ENCODE measurements at places on chromosomes 7 and 10. TPM values are rescaled to one million over a fixed set of nuclear protein-coding genes. Genes with fewer than 3 reads are reported as not detected.

STEAP2 gene
- total RNA-seq: 3.4 TPM

GRCh38 chr10:97338041-97338440, 3.5 kb upstream of the FRAT2 start:
- peaks cover 3% of the 10 kb centered on the region for H3K4me1 ChIP-seq
- no peak overlapping the region for H3K27ac ChIP-seq
- H3K36me3 ChIP-seq: no peaks in the 10 kb centered on the region
- H3K27me3 ChIP-seq: peaks cover 14% of the 10 kb centered on the region
- H3K4me3 ChIP-seq: no peak overlapping the region
- DNase-seq: no peak

DNA sequence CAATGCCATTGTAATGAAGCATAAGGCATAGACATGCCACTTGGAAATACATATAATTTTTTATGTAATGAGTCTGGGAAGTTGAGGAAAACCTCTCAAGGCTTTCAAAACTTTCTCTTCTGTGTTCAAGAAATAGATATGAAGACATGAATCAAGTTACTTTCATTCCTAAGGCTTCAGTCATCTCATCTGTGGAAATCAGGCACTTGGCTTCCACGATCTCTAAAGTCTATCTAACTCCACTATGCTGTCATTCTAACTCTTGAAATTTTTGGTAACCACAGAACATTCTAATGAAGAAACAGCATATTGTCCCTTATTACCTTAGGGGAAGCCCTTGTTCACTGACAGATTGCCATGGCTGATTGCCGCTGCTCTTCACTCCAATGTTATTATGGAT, 242.6 kb downstream of the CNTNAP2 start:
- no peaks in the 10 kb centered on the region for H3K36me3 ChIP-seq
- H3K4me1 ChIP-seq: no peaks in the 10 kb centered on the region
- no peak for DNase-seq
- H3K27ac ChIP-seq: no peak overlapping the region

ENTPD1 gene
- 20.5 TPM for total RNA-seq

- H3K36me3 ChIP-seq: no peaks in the 10 kb centered on the region
- no peak overlapping the region for H3K4me3 ChIP-seq
Observed at GRCh38 chr7:116834815-116835504, 27.4 kb upstream of the CAPZA2 start.

- peaks cover 5% of the 10 kb centered on the region for H3K36me3 ChIP-seq
- no peak overlapping the region for H3K27ac ChIP-seq
- H3K27me3 ChIP-seq: no peaks in the 10 kb centered on the region
- H3K4me3 ChIP-seq: no peak overlapping the region
- H3K4me1 ChIP-seq: no peaks in the 10 kb centered on the region
Observed at GRCh38 chr10:74329873-74330272, 178.9 kb downstream of the ADK start.

- H3K4me3 ChIP-seq: no peak overlapping the region
- H3K27me3 ChIP-seq: peaks cover 12% of the 10 kb centered on the region
- no peak for DNase-seq
Observed at GRCh38 chr10:103504181-103504783, 10.8 kb downstream of the NEURL1 start.

ZNF804B gene
- total RNA-seq: not detected

- no peaks in the 10 kb centered on the region for H3K36me3 ChIP-seq
- H3K27me3 ChIP-seq: no peaks in the 10 kb centered on the region
- H3K27ac ChIP-seq: no peak overlapping the region
- no peaks in the 10 kb centered on the region for H3K4me1 ChIP-seq
Observed at GRCh38 chr7:80369321-80369720, 142.5 kb downstream of the GNAT3 start.

ITPRID1 gene
- 0.05 TPM for total RNA-seq

CRHR2 gene
- total RNA-seq: under 0.01 TPM

- H3K4me3 ChIP-seq: no peak overlapping the region
- no peaks in the 10 kb centered on the region for H3K36me3 ChIP-seq
- no peaks in the 10 kb centered on the region for H3K27me3 ChIP-seq
- no peak for DNase-seq
- peaks cover 18% of the 10 kb centered on the region for H3K4me1 ChIP-seq
Observed at GRCh38 chr10:78231939-78232338, 198.3 kb downstream of the RPS24 start.

DNA sequence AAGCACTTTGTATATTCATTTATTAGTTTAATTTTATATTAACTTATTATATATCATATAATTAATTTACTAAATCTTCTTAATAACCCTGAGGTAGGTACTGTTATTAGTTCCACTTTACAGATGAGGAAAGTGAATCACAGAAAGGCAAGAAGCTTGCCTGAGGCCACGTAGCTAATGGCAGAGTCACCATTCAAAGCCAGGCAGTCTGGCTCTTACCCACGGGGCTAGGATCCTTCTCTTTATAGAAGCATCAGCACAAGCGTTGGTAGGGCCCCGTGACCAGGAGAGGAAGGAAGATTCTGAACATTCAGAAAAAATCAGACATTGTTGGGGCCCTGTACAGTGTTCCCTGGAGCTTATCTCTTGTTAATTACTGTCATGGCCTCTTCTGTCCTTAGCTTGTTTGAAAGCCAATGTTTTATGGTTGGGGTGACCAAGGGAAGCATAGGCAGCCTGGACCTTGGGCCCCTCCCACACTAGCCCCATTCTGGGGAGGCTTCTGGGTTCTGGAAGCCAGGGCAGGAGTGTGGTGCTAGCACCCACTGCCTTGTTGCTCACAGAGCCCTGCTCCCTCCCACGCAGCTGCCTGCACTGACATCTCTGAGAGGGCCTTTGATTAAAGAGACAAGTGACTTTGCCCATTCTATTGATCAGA, 31.1 kb upstream of the SLF2 start:
- DNase-seq: no peak
- no peaks in the 10 kb centered on the region for H3K36me3 ChIP-seq
- peaks cover 80% of the 10 kb centered on the region for H3K4me1 ChIP-seq
- no peak overlapping the region for H3K4me3 ChIP-seq
- H3K27me3 ChIP-seq: no peaks in the 10 kb centered on the region

TMEM176B gene
- 23.4 TPM for total RNA-seq

GRCh38 chr7:129903935-129904334, 48.8 kb downstream of the UBE2H start:
- no peak for DNase-seq
- no peaks in the 10 kb centered on the region for H3K4me1 ChIP-seq
- peaks cover 8% of the 10 kb centered on the region for H3K36me3 ChIP-seq

RAB19 gene
- total RNA-seq: 2.5 TPM

TSPAN15 gene
- total RNA-seq: 9.7 TPM

- no peaks in the 10 kb centered on the region for H3K27me3 ChIP-seq
- peaks cover 9% of the 10 kb centered on the region for H3K4me1 ChIP-seq
- peaks cover 70% of the 10 kb centered on the region for H3K36me3 ChIP-seq
- no peak for DNase-seq
- no peak overlapping the region for H3K27ac ChIP-seq
Observed at GRCh38 chr10:97759158-97759887, 12.5 kb downstream of the SFRP5 start.

GRCh38 chr7:158684329-158684728, 20.3 kb downstream of the NCAPG2 start:
- DNase-seq: no peak
- no peaks in the 10 kb centered on the region for H3K27me3 ChIP-seq
- H3K27ac ChIP-seq: no peak overlapping the region
- no peaks in the 10 kb centered on the region for H3K4me1 ChIP-seq

SLC16A9 gene
- 1.6 TPM for total RNA-seq

DNA sequence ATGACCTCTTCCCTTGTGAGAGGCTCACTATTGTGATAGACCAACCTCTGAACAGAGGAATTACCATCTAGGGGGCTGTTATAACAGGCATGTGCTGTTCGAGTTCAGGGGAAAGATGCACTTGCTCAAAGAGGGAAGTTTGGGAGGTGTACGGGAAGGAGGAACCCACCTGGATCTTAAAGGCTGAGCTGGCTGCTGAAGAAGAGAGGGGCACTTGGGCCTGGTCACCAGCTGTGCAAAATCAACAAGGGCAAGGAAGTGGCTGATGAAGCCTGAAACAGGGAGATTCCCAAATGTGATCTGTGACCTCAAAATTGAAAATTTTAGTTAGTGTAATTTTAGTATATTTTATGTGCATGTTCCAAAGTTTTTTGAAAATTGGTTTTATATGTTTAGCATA, 407.2 kb downstream of the AUTS2 start:
- no peaks in the 10 kb centered on the region for H3K27me3 ChIP-seq
- H3K4me3 ChIP-seq: no peak overlapping the region

CPN1 gene
- total RNA-seq: not detected

GRCh38 chr7:2312267-2312929, 1.8 kb downstream of the SNX8 start:
- H3K36me3 ChIP-seq: no peaks in the 10 kb centered on the region
- H3K27ac ChIP-seq: no peak overlapping the region
- H3K27me3 ChIP-seq: peaks cover 3% of the 10 kb centered on the region
- no peak for DNase-seq
- no peak overlapping the region for H3K4me3 ChIP-seq

DNA sequence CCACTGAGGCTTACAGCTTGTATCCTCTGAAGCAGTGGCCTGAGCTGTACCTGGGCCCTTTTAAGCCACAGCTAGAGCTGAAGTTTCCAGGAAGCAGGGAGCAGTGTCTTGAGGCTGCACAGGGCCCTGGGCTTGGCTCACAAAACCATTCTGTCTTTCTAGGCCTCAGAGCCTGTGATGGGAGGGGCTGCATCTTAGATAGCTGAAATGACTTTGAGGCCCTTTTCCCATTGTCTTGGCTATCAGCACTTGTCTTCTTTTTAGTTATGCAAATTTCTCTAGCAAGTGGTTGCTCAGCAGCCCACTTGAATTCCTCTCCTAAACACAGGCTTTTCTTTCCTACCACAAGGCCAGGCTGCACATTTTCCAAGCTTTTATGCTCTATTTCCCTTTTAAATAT, 864.2 kb downstream of the REEP3 start:
- no peak for DNase-seq
- no peaks in the 10 kb centered on the region for H3K36me3 ChIP-seq
- H3K4me1 ChIP-seq: no peaks in the 10 kb centered on the region
- no peaks in the 10 kb centered on the region for H3K27me3 ChIP-seq
- no peak overlapping the region for H3K27ac ChIP-seq

- H3K27me3 ChIP-seq: no peaks in the 10 kb centered on the region
- H3K4me1 ChIP-seq: no peaks in the 10 kb centered on the region
- no peak overlapping the region for H3K27ac ChIP-seq
- no peak for DNase-seq
- H3K36me3 ChIP-seq: no peaks in the 10 kb centered on the region
Observed at GRCh38 chr7:71267734-71268469, 136.0 kb downstream of the GALNT17 start.

SLC18A3 gene
- total RNA-seq: not detected

GRCh38 chr10:117374506-117375359, 507 bp downstream of the PDZD8 start:
- peaks cover 9% of the 10 kb centered on the region for H3K4me1 ChIP-seq
- H3K36me3 ChIP-seq: no peaks in the 10 kb centered on the region
- H3K27me3 ChIP-seq: peaks cover 34% of the 10 kb centered on the region
- peak overlapping the region; percentile 86 for H3K27ac ChIP-seq

DNA sequence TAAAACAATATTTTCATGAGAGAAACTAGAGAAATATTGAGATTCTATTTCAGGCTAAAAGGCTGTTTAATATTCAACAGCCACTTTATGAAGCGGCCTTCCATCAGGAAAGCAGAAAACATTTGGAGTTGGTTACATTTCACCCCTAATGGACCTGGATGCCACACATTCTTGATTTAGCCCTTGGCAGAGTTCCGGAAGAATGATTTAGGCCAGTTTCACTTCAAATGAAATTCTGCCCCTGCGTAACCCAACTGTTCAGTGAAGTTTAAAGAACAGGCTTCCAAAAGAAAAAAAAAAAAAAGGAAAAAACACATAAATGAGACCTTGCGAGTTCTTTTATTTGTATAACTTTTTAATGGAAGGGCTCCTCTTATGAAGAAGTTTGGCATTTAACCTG, 239.2 kb upstream of the AKR1E2 start:
- no peaks in the 10 kb centered on the region for H3K27me3 ChIP-seq
- no peak for DNase-seq
- no peak overlapping the region for H3K4me3 ChIP-seq

FAM25C gene
- total RNA-seq: 0.57 TPM

TMEM140 gene
- 4.3 TPM for total RNA-seq

- H3K27ac ChIP-seq: no peak overlapping the region
- no peaks in the 10 kb centered on the region for H3K27me3 ChIP-seq
- H3K36me3 ChIP-seq: no peaks in the 10 kb centered on the region
- no peak for DNase-seq
- H3K4me1 ChIP-seq: no peaks in the 10 kb centered on the region
Observed at GRCh38 chr7:103680161-103681144, 234.4 kb upstream of the SLC26A5 start.

GRCh38 chr7:137908106-137908505, 61.3 kb upstream of the DGKI start:
- no peaks in the 10 kb centered on the region for H3K4me1 ChIP-seq
- no peak for DNase-seq

CLDN3 gene
- 6.0 TPM for total RNA-seq

TDRD1 gene
- total RNA-seq: 0.52 TPM

LIPN gene
- 0.09 TPM for total RNA-seq

- no peak for DNase-seq
- no peak overlapping the region for H3K4me3 ChIP-seq
- H3K27me3 ChIP-seq: no peaks in the 10 kb centered on the region
- H3K27ac ChIP-seq: no peak overlapping the region
- H3K4me1 ChIP-seq: no peaks in the 10 kb centered on the region
Observed at GRCh38 chr7:35550831-35551230, 144.1 kb downstream of the HERPUD2 start.

DNA sequence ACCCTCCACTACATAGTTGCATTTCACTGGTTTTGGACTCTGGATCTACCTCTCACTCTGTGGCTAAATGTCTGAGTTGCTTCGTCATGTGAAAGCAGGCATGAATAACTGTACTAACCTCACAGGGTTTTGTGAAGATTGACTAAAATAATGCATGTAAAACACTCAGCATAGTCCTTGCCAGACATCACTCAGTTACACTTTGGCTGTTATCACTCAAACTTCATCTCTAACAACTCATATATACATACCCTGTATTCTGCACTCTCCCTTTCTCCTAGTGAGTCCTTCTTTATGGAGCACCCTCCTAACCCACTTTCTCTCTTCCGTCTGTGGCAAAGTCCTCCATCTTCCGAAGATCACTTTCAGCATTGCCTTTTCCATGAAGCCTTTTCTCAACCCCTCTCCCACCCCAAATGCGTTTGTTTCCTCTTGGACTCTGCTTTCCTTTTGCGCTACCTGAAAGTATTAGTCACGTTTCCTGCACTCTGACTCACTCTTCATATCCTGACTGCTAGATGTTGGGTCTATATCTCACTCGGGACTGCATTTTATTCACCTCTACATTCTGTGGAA, 72.6 kb downstream of the OSBPL3 start:
- peak overlapping the region; percentile 38 for H3K27ac ChIP-seq
- DNase-seq: no peak
- no peaks in the 10 kb centered on the region for H3K27me3 ChIP-seq

DNA sequence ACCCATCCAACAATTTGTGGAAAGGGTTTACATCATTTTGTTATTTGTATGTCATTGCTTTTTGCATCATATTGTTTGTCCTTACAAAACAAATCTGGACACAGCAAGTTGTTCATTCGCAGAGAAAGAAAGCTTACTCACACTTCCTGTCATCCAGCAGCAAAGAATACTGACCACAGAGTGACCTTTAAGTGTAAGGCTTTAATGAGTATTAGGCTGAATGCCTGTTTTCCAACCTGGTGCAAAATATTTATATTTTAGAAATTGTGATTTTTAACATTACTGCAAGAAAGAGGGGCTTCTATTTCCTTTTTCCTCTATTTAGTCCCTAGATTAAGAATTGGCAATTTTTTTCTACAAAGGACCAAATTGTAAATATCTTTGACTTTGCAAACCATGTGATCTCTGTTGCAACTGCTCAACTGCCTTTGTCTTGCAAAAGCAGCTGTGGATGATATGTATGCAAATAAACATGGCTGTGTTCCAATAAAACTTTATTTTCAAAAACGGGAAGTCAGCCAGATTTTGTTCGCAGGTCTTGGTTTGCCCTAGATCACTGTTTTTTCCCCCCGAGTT, 27.8 kb upstream of the ITGB1 start:
- no peaks in the 10 kb centered on the region for H3K27me3 ChIP-seq
- peaks cover 10% of the 10 kb centered on the region for H3K4me1 ChIP-seq
- H3K36me3 ChIP-seq: no peaks in the 10 kb centered on the region
- no peak overlapping the region for H3K27ac ChIP-seq

CFAP69 gene
- total RNA-seq: 0.47 TPM

All from thymus (tissue), 14 donors.